NCI-H526 (cell line): ENCODE measurements at places on chromosomes 1 and 21.

GRCh38 chr1:204409123-204409522 lies 2.5 kb downstream of the PPP1R15B start:
- DNase-seq: no peak

DNA sequence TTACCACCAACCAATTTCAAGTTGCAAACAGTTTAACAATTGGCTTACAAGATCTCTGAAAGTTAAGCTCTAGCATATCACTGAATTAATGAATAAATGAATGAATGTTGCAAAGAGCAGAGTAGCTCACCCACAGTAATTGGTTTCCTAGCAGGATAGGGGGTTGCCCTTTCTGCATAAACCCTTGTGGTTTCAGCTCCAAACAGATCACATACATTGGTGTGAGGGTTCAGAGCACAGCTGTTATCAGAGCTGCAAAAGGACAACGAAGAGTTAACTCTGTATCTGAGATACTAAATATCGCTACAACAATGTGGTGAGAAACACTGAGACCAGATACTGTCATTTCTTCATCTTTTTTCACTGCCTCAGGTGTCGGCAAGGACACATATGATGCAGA lies 46.6 kb downstream of the NTNG1 start:
- DNase-seq: no peak

DNA sequence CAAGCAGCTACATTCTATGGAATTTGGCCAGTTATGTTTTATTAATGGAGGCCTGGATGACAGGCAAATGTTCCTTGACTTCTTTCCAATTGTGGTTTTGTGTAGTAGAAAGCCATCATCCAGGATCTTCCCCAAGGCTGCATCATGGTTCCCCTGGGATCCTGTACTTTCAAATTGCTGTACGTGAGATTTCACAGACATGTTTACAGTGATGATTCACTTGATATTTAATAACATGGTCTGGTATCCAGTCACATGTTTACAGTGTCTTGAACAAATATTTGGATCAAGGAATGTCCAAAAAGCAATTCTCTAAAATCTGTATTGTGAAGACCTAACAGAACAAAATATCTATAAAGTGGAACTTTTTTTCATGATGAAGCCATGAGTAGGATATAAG lies 68.3 kb upstream of the ST6GALNAC3 start:
- DNase-seq: no peak

DNA sequence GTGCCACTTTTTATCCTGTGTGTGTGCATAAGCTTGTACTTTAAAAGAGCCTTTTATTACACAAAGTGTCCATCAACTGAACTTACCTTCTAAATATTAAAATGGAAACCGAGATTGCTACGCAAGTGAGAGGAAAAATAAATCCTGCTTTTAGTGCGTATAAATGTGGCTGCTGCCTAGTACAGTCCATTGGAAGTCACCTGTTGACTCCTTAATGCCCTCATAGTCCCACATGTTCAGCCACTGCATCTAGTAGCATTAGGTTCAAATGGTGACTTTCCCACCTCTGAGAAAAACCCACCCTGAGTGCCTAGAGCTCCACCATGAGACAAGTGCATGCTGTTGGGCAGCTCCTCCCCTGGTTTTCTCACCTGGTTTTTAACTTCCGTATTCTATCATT lies 53.0 kb downstream of the LHX4 start:
- no peak for DNase-seq

DNA sequence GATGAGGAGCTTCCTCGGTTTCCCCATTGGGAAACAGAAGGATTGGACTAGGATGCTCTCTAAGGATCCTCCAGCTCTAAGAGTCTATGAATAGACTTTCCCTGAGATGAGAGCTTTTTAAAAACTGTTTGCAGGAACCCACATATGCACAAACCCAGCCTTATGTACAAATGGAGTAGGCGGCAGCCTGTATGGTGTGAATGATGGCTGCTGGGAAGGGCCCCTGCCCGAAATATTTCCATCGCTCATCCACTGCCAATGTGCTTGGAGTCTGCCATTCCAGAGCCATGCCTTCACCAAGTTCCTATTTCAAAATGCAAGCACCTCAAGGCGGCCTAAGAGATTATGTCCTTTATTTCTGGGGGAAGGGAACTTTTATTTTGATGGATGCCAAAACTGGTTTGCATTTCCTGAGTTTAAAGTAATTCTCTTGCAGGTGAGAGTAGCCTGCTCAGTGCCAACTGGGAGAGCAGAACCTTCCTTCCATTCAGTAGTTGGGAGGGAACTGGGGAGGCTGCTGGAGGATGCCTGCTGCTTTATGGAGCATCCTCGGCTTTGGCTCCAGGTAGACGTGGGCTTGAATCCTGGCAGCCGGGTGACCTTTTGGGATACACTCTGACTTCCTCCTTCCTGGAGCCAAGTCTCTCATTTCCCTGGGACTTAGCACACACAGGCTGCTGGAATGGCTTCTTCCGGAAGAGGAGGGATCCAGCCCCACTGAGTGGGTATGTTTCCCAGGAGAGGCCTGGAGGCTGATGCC lies 165.9 kb downstream of the ACTL8 start:
- DNase-seq: no peak

GRCh38 chr1:240562111-240562590 lies 49.8 kb downstream of the GREM2 start:
- DNase-seq: no peak

- peak; percentile 64 for DNase-seq
Observed at GRCh38 chr21:39313042-39313570, 326 bp downstream of the BRWD1 start.

- no peak for DNase-seq
Observed at GRCh38 chr1:200737647-200738291, 924 bp upstream of the CAMSAP2 start.
